Progenitor cell of endocrine pancreas (in vitro differentiated cells): ENCODE measurements at places on chromosomes 1 and 21. TPM values are rescaled to one million over a fixed set of nuclear protein-coding genes. Genes with fewer than 3 reads are reported as not detected.

DNA sequence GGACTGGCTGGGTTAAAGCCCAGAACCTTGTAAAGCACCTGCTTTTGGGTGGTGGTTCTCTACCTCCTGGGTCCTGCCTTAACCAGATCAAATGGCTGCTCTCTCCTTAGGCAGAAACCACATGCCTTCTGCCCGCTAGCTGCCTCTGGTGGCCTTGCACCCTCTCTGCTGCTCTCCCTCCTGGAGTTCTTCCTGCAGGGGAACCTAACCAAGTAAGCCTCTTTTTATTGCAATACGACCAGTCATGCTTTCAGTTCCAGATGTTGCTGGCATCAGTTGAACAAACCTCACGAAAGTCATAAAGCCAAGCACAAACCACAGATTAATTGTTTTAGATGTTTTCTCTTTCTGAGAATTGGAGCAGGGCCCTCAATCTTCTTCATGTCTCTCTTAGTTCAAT lies 118.9 kb downstream of the GDAP2 start:
- DNase-seq, result no peak

GRCh38 chr1:35447278-35447677 lies 109.9 kb downstream of the KIAA0319L start:
- DNase-seq, result no peak

DNA sequence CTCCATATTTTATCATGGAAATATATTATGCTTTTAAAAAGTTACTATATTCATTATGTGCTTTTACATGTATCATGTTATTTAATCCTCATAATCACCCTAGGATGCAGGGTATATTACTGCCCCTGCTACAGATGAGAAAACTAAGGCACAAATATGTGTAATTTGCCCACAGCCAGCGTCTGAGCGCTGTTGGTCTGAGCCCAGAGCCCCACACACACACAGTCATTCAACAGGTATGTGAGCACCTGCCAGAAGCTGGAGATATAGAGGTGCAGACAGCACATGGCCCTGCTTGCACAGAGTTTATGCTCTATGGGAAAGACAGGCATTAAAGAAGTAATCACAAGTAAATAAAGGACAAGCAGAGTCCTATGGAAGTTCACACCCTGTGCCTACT lies 49.8 kb upstream of the SEC16B start:
- DNase-seq, result no peak

DNA sequence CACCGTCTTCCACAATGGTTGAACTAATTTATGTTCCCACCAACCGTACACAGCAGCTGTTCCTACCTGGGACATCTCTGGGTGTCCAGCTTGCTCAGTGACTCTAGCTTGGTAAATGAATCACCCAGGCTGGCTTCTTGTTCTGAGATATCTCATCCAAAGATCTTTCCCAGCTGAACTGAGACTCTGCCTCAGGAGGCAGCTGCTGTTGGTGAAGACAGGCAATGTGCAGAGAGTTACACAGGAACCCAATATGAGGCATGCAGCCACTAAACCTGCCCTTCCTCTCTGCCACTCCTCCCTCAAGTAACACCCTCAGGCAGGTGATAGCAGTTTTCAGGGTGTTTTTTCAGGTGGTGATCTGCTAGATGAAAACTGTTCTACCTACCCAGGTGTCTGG lies 14.0 kb upstream of the FOXO6 start:
- no peak for DNase-seq

GRCh38 chr1:40140211-40140973 lies 20.8 kb upstream of the RLF start:
- no peak for DNase-seq

- no peak for DNase-seq
These were observed 41.0 kb downstream of the TGFBR3 start for GRCh38 chr1:91844862-91845528.

Gene FLG2
- total RNA-seq, result not detected in 2 replicates

Gene VSIG8
- 0.20 TPM in 1 of 2 replicates, not detected in the other for total RNA-seq

GRCh38 chr1:164689672-164690511 lies 130.9 kb downstream of the PBX1 start:
- no peak for DNase-seq

GRCh38 chr1:95041491-95042165 lies 31.1 kb downstream of the ALG14 start:
- peak; percentile 17 for DNase-seq

Gene TNN
- 0.48 and 0.51 TPM in 2 replicates for total RNA-seq

GRCh38 chr1:55747408-55747841 lies 532.3 kb upstream of the USP24 start:
- DNase-seq, result no peak

- DNase-seq, result no peak
These were observed 651 bp upstream of the HPCA start for GRCh38 chr1:32885676-32886003.

GRCh38 chr1:232511172-232511571 lies 118.8 kb downstream of the SIPA1L2 start:
- DNase-seq, result no peak

DNA sequence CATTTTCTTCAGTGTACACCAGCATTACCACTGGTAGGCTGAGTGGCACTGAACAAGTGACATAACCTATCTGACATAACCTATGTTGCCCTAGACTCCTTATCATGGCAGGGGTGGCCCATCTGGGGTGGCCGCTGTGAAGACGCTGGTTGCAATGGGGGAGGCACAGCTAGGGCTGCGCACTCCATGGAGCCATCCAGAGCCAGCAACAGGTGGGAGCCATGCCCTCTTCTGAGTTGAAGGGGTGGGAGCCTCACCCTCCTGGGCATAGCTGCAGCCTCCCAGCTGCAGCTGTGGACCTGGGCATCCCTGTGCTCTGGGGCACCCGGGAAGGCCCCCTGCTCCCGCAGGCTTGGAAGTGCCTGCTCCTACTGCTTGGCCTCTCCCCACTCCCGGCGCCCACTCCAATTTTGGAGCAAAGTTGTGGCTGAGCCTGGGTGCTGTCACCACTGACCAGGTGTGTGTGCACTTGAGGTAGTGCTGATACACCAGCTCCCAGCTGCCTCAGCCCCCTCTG lies 52.4 kb upstream of the NTPCR start:
- DNase-seq, result no peak

DNA sequence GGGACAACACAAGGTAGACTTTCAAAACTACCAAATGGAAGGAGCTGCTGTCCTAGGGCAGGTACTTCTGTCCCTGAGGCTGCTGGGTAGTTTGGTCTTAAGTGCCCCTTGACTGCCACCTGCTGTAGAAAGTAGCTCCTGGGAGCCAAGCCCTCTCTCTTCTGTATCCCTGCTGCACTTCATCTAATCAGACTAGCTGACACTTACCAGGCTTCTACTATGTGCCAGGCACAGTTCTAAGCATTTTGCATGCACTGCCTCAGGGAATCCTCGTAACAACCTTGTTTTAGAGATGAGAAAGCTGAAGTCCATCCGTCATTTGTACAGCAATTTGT lies 15.9 kb upstream of the SRSF4 start:
- no peak for DNase-seq

GRCh38 chr21:38849776-38850175 lies 44.0 kb downstream of the ETS2 start:
- DNase-seq, result no peak

Gene PPIE
- 47.4 and 51.7 TPM in 2 replicates for total RNA-seq

DNA sequence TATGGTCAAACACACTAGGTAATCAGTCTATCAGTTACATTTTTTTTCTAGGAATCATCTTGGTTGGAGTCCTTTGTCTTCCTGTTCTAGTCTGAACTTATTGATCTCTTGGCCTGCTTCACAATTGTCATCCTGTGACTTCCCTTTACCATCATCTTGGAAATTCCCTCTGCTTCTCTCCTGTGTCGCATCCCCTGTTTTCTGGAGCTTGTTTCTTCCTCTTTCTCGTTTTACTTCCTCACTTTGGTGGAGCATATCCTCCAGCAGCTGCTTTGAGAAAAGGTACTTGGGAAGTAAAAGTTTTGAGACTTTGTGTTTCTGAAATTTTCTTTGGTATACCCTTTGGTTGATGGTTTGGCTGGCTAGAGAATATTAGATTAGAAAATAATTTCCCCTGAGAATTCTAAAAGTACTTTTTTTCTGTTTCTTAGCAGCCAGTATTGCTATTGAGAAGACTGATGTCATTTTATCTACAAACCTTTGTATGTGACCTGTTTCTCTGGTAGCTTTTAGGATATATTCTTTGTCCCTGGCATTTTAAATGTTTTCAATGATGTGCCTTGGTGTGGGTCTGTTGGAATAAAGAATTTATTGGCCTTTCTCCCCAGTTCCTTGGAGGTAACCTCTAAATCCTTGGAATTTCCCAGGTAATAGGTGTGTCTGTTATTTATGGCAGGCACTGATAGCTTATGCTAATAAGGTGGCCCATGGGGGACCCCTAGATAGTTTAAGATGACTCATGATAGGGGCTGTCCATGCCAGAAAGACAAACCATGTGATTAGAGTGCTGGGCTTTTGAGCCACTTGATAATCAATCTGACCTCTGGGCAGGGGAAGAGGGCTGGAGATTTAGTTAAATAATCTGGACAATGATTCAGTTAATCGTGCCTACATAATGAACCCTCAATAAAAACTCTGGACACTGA lies 6.1 kb upstream of the MYCL start:
- no peak for DNase-seq

GRCh38 chr1:245095903-245096302 lies 58.9 kb upstream of the KIF26B start:
- no peak for DNase-seq

Gene RYR2
- total RNA-seq, result 0.19 and 0.33 TPM in 2 replicates

DNA sequence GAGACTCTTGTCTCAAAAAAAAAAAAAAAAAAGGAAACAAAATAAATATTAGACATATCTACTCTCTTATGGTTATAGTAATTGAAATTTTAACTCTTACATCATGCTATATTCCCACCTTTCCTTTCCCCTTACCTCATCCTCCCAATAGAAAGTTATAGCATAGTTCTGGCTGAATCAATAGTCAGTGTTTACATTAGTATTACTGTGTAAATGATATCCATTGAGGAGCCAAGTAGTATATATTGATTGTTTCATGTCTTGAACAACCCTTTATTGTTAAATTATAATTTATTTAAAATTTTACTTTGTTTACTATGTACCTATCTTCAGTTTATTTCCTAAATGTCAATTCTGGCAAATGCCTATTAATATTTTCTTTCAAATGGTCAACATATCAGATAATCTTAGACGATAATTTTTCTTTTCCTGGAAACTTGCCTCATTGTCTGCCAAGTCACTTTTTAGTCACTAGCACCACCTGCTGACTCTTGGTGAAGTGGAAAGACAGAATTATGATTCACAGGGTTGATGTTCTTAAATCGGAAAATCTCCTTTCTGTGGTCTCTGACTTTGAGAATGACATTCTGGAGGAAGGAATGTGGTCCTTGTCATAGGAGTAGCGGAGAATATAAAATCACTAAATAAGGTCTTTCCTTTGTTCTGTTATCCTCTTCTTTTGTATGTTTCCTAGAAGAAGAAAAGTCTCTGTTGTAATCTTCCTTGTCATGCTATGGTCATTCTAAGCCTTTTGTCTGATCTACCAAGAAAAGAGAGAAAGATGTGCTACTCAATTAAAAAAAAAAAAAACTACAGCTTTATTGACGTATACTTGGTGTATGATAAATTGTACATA lies 8.6 kb downstream of the HJV start:
- no peak for DNase-seq

Gene DIO1
- 1.1 and 1.3 TPM in 2 replicates for total RNA-seq

Gene COL24A1
- total RNA-seq, result 1.1 and 1.3 TPM in 2 replicates

DNA sequence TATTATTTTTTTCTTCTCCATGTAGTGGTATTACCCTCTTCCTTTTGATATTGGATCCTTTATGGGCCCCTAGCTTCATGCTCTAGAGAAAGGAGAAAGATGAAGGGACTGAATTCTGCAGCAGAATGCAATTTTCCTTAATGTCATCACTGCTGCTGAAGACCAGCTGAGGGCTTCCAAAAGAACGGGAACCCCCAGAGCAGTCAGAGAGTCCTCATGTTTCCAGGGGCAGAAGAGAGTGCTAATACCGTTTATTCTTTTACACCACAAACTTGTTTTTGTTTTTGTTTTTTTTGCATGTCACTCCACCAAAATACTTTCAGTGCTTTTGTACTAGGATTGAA lies 21.1 kb upstream of the TBX15 start:
- no peak for DNase-seq

Gene SAMD11
- 42.9 and 53.9 TPM in 2 replicates for total RNA-seq

DNA sequence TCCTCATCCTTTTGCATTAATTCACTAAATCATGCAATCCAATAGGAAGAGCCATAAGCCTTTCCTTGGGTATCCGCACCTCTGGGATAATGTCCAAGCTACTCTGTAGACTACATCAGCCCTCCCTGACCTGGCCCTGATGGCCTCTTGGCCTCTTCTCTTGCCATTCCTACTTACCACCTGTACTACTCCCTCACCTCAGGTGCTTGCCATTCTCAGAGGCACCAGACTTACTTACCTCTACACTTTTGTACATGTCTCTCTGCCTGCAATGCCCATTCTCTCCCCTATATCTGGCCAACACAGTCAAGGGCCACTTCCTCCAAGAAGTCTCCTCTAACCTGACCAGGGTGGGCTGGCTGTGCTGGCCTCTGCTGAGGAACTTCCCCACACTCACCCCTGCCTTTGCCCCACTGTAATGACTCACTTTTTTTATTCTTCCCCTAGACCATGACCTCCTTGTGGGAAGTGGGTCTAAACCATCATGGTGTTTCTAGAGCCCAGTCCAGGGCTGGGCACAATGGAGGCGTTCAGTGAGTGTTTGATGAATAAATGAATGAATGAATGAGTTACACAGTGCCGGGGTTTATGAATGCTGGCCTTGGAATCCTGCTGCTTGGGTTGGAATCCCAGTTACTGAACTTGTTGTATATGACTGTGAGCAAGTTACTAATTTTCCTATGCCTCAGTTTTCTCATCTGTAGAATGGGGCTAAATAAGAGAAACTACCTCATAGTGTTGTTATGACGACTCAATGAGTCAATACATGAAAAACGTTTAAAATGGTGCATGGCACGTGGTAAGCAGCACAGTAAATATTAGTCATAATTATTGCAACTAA lies 179.8 kb downstream of the FOXD2 start:
- no peak for DNase-seq

DNA sequence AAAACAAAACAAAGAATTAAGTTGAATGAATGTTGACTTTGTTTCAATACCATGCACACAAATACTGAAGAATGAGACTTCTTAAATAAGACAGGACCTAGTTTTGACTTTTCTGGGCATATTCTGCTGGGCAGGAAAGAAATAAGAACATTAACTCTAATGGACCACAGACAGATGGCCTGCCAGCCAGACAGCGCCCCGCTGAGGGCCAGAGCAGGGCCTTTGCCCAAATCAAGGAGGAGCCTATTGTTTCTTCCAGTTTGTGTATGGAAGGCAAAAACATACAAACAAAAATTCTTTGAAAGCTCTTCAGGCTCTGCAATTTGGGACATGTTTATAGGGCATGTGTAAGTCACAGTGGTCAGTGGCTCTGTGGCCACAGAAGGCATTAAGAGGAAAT lies 44.4 kb upstream of the KIF26B start:
- no peak for DNase-seq

GRCh38 chr1:185864331-185864730 lies 130.1 kb downstream of the HMCN1 start:
- DNase-seq, result no peak

Gene TRIM45
- 48.0 and 50.9 TPM in 2 replicates for total RNA-seq

GRCh38 chr1:106802181-106802580 lies 254.3 kb upstream of the PRMT6 start:
- DNase-seq, result no peak

- no peak for DNase-seq
These were observed 145.1 kb downstream of the SIPA1L2 start for GRCh38 chr1:232484856-232485255.
